ENCODE measurements at places on chromosomes 2 and 18.

- DNase-seq, result no peak
Measured at GRCh38 chr2:40363631-40364030, 88.3 kb downstream of the SLC8A1 start.

GRCh38 chr18:13500227-13500865 is 226.0 kb downstream of the FAM210A start:
- no peak for DNase-seq

DNA sequence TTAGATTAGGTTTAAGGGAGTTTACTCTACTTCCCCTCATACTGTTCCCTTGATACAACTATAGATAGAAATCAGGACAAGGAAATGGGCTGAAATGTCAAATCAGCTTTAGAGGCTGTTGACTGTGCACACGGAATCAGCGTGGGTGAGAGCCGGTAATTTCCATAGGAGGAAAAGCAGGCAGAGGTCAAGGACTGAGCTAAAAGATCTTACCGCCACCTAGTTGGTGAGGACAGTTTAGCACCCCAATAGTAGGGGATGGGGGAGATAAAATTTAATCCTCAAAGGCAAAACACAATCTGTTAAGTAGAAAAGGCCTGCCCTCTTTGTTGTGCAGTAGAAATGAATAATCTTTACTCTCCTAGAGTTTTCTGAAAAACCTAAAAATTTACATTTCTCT is 1154.5 kb upstream of the CHAC2 start:
- DNase-seq, result peak; percentile 56

- peak; percentile 94 for DNase-seq
Measured at GRCh38 chr2:42249887-42250286, 80.7 kb downstream of the EML4 start.

GRCh38 chr2:67782443-67782842 is 280.4 kb downstream of the C1D start:
- DNase-seq, result no peak

- DNase-seq, result no peak
Measured at GRCh38 chr2:63434024-63435001, 154.0 kb downstream of the WDPCP start.

GRCh38 chr2:143942486-143942885 is 577.4 kb downstream of the ZEB2 start:
- no peak for DNase-seq

DNA sequence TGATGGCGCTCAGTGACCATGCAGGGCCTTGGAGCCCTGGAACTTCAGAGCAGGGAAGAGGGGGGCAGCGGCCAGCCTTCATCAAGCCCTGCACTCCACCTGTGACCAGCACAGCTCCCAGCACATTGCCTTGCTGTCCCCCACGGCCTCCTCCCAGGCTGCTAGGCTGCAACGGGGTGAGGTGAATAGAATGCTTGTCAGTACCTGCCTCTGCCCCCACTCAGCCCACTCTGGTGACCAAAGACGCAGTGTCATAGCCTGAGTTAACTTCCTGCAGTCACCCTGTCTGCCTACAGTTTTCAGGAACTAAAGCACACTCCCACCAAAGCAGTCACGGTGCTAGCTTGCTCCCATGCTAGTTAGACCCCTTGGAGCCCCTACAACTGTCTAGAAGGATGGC is 72.1 kb downstream of the STPG4 start:
- no peak for DNase-seq

DNA sequence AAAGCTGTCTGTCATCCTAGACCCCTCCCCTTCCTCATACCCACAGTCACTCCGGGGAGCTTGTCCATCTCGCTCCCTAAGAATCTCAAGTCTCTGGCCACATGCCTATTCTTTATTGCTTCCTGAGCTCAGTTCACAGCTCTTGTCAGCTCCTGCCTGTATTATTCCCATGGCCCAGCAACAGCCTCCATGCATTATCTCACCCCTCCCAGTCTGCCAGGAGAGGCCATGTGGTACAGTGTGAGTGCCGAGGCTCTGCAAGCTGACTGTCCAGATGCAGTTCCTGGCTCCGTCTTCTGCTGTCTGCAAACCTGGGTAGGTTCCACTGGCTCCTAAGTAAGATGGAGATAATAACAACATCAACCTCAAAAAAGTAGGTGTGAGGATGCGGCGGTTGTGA is 79.7 kb downstream of the MRPS9 start:
- peak; percentile 4 for DNase-seq

DNA sequence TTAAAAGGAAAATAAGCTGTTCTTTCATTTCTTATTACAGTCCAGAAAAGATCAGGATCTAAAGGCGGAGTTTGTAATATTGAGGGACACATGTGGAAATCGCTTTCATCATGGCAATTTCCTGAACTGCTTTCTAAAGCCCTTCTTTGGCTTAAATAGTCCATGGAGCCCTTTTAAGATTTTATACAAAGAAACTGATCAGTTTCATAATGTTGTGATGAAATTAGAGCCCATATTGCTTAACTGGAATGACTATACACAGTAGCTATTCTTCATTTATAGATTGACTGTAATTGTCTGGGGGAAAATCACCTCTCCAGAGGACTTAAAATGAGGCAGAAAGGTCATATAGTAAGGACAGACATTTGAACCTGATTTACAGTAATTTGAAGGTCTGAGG is 322.2 kb downstream of the ETAA1 start:
- no peak for DNase-seq

DNA sequence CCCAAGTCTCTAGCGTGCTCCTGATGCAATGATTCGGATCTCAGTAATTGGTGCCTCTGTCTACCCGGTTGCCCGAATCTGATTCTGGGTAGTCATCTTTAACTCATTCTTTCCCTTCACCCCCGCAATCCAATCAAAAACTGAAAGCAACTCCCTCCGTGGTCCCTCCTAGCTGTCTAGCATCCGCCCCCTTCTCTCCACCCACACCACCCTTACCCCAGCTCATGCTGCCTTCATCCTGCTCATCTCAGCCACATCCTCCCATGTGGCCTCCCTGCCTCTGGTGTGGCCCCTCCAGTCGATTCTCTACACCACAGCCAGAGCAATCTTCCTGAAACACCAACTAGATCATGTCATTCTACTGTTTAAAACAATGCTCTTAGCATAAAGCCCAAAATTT is 62.3 kb downstream of the TTC32 start:
- DNase-seq, result no peak

DNA sequence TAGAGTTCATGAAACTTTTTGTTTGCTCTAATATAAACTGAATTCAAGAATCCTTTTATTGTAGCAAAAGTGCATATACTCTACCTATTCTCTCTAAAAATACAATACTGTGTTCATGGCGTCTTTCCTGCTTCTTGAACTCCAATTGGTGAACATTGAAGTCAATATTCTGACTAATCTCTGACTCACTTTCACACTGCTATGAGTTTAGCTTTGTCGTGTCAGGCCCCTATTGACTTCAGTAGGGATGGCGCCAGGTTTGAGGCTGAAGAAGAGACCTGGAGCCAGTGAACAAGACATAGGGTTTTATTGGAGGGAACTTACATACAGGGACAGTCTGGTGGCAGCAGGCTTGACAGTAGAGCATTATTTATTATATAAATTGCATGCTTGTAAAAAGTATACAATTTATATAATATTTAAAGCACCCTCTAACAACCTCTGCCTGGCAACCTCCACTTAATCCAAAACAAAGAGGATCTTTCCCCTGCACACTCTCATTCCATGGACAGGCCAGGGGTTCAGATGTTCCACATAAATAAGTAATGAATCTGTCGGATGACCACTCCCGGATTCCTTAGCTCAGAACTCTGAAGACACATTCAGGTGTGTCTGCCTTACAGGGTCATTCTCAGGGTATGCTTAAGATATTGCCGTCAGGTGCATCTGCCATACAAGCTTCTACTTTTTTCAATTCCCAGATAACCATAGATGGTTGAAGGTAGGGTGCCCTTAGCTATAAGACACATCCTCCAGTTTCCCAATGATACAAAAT is 141.0 kb downstream of the CERS6 start:
- DNase-seq, result no peak

GRCh38 chr2:240451108-240451611 is 15.7 kb downstream of the GPC1 start:
- no peak for DNase-seq

DNA sequence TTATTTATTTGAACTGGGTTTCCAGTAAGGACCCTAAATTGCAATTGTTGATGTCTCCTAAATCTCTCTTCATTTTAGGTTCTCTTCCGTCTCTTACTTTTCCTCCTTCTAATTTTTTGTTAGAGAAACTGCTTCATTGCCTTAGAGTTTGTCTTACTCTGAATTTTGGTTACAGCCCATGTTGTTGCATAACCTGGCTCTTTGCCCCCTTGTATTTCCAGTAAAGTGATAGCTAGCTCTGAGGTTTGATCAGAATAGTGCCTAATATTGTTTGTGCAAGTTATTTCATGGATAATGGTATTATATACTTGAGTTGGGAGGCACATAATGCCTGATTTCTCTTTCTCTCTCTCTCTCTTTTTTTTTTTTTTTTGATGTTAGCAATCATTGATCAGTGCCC is 71.8 kb downstream of the MGAT5 start:
- DNase-seq, result no peak

GRCh38 chr2:223882715-223883114 is 45.3 kb upstream of the AP1S3 start:
- no peak for DNase-seq

DNA sequence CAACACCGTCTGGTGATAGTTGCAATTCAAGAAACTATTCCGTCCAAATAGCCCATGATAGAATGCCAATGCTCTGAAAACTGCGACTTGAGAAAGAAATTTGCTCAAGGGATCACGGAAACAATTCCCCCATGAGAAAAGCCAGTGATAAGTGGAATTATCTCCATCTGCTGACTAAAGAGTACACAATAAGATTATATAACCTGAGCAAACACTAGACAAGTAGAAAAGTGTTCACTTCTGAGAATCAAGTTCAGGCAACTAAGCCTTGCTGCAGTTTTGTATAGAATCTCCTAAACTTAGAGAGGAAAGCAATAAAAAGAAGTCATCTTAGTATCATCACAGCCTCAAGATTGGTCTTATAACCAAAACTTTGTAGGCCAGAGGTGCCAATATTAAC is 336.3 kb upstream of the NRXN1 start:
- DNase-seq, result peak; percentile 41

DNA sequence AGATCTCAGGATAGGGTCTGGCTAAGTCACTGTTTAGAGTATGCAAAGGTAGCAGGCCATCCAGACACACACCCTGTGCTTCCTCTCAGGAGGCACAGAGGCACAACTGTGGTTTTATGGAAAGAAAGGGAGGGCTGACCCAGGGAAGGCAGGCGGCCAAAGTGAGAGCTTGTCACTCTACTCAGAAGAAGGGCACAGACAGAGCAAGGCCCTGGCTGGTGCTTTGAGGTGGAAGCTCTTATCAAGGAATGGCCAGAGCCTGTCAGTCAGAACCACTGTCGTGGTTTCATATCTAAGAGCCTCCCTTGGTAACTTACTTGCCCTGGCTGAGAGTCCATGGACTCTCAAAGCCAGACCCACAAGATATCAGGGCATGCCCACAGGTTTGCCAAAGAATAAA is 40.7 kb downstream of the SLC9A2 start:
- DNase-seq, result no peak

DNA sequence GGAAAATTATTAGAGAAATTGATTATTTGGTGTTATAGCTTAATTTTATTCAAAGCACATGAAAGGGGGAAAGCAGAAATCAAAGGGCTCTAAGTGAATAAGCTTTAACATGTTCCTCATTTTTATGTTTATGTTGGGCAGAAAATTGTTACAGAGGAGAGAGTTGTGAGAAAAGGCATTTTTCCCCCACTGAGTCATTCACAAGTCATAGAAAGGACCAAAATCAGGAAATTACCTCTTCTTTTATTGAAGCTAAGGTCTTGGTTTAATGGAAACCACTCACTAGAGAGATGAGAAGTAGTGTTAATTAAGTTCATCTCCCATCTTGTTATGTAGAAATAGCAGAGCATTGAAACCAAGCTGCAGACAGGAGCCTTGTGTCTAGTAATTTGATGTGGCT is 175.3 kb upstream of the THUMPD2 start:
- no peak for DNase-seq

DNA sequence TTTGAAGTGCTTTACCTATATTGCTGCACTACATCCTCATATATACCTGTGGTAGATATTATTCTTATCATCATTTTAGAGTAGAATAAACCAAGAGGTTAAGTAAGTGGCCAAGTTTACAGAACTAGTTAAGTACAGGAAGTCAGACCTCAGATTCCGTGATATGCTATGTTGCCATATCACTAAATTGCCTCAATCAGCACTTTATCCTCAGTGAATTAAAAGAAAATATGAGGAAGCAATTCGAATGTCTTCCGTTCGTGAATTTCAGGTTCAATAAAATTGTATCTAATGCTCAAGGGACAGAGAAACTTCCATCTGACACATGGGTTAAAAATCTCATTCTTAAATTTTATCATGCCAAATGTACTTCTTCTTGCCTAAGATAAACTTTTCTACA is 848.6 kb downstream of the CPS1 start:
- no peak for DNase-seq

- DNase-seq, result no peak
Measured at GRCh38 chr2:128608921-128609880, 290.5 kb upstream of the HS6ST1 start.

- peak; percentile 76 for DNase-seq
Measured at GRCh38 chr2:158214431-158214830, 112.8 kb downstream of the UPP2 start.

DNA sequence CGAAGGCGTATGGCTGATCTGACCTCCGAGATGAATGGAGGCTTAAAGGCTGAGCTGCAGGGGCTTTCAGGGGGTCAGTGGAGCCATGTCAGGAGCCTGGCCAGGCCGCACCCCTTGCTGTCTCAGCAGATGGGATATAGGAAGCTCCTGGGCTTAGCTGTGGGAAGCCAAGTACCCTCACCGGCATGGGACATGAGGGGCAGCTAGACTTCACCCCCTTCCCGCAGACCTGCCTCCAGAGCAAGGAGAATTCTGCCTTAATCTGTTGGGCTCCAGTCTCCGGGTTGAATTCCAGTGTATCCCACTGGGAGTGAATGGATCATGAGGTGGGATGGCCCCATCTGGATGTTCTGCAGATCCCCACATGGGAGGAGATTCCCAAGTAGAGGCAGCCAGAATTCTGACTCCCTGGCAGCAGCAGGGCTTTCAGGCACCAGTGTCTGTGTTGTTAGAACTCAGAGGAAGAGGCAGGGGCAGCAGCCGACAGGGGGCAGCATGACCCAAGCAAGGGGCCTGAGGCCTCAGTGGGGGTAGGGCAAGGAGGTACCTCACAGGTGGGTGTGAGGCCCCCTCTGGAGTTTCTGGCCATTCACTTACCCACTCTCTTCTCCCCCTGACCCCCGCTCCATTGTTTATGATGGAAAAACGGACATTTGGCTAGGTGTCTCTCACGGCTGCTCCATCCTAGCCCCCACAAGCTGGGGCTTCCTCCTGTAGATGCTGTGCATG is 19.1 kb downstream of the CAPG start:
- peak; percentile 52 for DNase-seq

DNA sequence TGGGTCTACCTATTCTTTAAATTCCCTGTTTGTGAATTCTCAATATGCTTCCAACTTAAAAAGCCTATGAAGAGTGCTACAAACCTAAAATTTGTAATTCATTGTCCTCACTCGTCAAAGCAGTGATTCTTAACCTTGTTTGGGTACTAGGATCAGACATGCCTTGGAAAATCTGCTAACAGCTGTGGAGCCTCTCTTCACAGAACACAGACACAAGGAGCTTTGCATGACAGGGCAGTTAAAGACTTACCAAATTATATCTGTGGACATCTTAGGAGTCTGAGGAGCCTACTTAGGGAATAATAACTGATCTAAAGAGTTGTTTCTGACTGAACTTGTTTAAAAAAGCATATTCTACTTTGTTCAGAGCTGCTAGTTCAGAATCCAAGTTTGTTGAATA is 38.1 kb downstream of the TMEM87B start:
- peak; percentile 29 for DNase-seq

GRCh38 chr18:36811430-36811829 is 17.4 kb downstream of the TPGS2 start:
- no peak for DNase-seq

- no peak for DNase-seq
Measured at GRCh38 chr2:193980599-193980998, 1676.4 kb upstream of the SLC39A10 start.

All from NCI-H524 (cell line).